ENCODE measurements at places on chromosomes 7 and 10.

DNA sequence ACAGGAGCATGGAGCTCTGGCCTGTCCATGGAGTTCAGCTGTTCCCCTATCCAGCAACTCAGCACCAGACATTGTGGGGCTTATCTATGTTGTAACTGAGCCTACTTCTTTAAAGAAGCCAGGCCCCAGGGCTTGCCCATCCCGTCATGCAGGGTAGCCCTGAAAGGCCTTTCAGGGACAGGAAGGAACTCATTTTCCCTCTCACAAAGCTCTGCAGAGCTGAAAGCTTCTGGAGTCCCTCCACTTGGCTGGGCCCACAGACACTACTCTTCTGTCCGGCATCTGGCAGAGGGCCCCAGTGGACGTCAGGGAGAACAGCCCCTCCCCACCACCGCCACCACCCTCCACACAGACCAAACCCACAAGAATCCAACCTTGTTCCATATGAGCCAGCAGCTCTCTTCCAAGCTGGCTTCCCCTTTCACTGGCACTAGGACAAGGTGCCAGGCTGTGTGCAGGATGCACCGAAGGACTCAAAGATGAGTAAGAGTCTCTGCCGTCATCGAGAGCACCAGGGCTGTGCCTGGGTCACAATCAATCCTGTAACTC, 33.1 kb downstream of the DENND2A start:
- DNase-seq = no peak

DNA sequence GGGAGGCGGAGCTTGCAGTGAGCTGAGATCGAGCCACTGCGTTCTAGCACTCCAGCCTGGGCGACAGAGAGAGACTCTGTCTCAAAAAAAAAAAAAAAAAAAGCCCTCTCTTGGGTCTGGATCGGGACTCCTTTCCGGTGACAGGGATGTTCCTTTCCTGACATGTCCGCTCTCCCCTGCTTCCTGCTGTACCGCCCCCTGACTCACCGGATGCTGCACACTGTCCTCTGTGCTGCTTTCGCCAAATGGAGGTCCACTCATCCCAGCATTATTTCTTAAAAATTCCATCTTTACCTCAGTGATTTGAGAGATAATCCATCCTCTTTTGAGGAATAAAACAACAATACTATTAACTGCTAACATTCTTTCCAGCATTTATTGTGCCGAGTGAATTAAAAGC, 113.8 kb upstream of the EEPD1 start:
- DNase-seq = no peak

- DNase-seq = no peak
Measured at GRCh38 chr7:16982640-16983350, 101.0 kb upstream of the AGR3 start.

- no peak for DNase-seq
Measured at GRCh38 chr10:13859979-13860654, 273.4 kb downstream of the PRPF18 start.

DNA sequence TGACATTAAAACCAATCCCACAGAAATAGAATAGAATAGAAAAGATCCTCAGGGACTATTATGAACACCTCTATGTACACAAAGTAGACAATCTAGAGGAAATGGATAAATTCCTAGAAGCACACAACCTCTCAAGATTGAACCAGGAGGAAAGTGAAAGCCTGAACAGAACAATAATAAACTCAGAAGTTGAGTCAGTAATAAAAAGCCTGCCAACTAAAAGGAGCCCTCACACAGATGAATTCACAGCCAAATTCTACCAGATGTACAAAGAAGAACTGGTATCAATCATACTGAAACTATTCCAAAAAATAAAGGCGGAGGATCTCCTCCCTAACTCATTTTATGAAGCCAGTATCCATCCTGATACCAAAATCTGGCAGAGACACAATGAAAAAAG, 220.3 kb upstream of the HPS1 start:
- no peak for DNase-seq

DNA sequence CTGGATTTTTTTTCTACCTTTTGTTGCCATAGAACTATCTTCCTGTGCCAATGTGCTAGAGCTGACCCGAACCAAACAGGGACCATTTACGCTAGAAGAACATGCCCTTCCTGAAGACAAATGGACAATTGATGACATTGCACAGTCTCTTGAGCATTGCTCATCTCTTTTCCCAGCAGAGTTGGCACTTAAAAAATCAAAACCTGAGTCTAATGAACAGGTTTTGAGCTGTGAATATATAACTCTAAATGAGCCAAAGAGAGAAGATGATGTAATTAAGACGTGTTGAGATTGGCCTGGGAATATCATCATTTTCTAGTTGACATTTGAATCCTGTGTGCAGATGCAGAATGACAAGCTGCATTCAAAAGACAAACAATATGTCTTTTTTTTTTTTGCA, 37.1 kb downstream of the TRUB1 start:
- DNase-seq = no peak

DNA sequence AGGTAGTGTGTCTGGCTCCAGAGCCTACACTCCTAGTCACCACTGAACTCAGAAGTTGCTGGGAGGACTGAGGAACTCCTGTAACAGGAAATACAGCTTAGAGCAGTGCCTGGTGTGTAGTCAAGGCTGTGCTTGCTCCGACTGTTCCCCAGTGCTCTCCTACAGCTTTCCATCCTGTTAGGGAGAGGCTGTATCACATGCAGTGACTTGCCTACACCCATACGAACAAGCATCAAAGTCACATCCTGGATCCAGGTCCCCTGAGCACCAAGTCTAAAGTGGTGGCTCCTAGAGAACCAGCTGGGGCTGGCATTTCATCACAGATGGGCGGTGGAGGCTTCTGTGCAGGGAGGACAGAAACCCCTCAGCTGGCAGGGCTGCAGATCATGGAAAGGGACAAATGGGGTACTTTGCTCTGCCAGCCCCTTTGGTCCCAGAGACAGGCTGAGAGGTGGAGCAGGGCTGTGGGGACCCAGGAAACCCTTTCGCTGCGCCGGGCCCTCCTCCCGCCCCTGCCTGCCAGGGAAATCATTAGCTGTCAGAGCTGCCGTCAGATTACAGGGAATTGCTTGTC, 7.7 kb downstream of the ASB10 start:
- no peak for DNase-seq

GRCh38 chr7:83301416-83301815, 138.7 kb upstream of the PCLO start:
- DNase-seq = no peak

GRCh38 chr10:78895469-78895868, 173.3 kb upstream of the ZMIZ1 start:
- DNase-seq = no peak

- no peak for DNase-seq
Measured at GRCh38 chr10:51705774-51706173, 6.4 kb upstream of the CSTF2T start.

- no peak for DNase-seq
Measured at GRCh38 chr10:22369434-22370072, 24.3 kb downstream of the SPAG6 start.

- DNase-seq = no peak
Measured at GRCh38 chr10:27506280-27506679, 2.2 kb downstream of the RAB18 start.

DNA sequence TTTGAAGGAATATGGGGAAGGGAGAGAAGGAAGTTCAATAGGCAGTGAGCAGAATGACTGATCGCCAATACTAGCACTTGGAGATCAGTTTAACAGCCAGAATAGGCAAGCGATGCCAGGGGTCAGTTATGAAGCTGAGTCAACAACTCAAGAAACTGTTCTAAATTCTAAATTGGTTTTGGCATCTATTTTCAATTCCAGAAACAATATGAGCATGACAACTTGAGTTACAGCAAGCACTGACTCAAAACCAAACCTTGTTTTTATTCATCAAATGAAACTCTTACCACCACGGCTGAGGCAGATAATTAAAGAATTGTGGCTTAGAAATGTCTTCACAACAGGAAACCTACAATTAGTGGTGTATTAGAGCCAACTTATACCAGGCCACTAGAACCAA, 180.5 kb upstream of the ASAH2 start:
- no peak for DNase-seq

- no peak for DNase-seq
Measured at GRCh38 chr10:19749185-19749729, 67.0 kb upstream of the PLXDC2 start.

- DNase-seq = no peak
Measured at GRCh38 chr7:18820981-18821380, 296.5 kb downstream of the TWIST1 start.
